Stimulated activated CD4-positive, alpha-beta T cell treated with anti-CD3 and anti-CD28 coated beads, Interleukin-2, amount 100 ng/mL, for 4 hours (primary cell): ENCODE measurements at places on chromosomes 12 and 14.

DNA sequence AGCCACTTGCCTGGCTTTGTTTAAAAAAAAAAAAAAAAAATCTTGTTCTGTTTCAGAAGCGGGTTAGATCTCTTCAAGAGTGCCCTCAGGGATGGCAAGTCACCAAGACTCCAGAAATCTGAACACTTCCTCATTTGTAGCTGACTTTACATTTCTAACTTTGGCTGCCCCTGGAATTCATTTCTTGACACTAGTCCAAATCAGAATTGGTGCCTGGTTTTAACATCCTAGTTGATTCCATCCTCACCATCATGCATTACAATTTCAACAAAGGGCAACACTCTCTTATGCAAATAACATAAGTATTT, 295.5 kb downstream of the RMST start:
- no peak for DNase-seq

DNA sequence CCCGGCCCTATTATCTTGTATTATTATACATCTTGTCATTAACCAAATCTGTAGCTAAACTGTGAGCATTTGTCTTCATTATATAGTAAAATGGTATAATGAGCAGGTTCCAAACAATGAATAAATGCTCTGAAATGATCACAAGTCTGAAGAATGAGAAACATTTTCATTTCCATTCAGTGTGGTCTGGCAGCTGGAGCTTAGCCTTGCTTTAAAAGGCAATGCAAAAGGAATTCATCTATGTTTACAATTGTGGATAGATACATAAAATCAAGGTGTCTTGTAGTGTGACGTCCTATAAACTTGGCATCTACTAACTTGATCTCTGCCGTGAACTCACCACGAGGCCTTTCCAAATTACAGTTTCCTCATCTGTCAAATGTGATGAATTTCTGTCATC, 168.3 kb downstream of the RMST start:
- DNase-seq, result no peak

GRCh38 chr12:67698672-67699581, 50.4 kb downstream of the DYRK2 start:
- peak; percentile 38 for DNase-seq

- no peak for DNase-seq
These were observed 34.8 kb downstream of the STX2 start for GRCh38 chr12:130804216-130804615.

DNA sequence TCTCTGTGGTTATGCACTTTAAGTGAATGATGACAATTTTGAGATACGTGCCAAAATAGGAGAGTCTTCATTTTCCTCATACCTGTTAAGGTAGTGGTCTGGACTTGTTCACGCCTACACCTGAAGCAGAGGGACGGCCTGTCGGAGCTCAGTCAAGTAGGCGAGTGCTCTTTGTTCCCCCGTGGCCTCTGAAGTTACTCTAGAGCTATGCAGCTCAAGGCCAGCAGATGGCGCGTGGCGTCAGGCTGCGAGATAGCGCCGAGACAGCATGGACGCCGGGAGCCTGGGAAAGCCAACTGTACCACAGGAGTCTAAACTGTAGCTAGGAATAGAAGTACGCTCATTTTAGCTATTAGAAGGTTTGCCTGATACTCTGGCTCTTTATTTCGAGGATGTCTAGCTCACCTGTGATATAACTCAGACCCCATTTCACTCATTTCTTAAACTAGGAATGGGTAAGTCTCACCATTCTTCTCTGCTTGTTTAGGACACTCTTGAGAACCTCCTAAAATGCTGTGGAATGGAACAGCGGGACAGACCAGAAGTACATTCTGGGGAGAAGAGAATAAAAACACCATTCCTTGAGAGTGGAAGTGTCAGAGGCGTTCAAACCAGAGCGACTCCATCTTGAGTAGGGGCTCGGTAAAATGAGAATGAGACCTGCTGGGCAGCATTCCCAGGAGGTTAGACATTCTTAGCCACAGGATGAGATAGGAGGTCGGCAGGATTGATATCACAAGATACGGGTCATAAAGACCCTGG, 267.4 kb upstream of the HMGA2 start:
- peak; percentile 26 for DNase-seq

DNA sequence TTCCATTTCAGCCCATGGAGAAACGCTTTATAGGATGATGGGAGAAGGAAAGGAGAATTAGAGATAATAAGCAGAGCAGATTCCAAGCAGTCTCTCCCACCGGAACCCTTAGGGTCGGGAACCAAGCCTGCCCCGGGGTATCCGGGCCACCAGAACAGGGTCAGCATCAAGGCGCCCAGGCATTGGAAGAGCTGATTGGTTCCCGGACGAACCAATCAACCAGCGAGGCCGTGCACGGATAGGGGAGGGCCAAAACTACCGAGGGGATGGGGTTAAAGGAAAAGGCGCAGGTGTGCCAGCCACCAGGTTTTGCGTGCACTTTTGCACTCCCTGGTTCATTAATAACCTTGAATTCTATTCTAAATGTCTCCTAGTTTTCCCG, 1.7 kb downstream of the PPM1H start:
- no peak for DNase-seq

GRCh38 chr14:88683119-88683518, 109.6 kb downstream of the EML5 start:
- DNase-seq, result no peak
